ENCODE measurements at places on chromosomes 16 and 17.

DNA sequence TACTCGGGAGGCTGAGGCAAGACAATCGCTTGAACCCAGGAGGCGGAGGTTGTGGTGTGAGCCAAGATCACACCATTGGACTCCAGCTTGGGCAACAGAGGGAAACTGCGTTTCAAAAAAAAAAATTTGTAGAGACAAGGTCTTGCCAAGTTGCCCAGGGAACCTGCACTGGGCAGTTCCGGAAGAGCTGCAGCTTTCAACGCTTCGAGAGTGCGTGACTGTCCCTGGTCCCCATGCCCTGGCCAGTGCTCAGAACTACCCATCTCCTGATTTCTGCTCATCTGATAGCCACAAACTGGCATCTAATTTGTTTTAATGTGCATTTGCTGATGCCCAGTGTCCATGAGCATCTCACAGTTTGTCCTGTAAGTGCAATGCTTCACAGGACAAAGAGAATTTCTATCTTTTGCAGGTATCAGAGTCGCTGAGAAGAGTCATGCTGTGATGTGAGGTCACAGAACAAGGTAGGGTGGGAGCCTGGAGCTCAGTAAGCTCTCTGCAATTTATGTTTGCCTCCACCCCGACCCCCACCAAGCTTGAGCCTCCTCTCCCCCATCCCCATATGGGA is 3.9 kb downstream of the ACTG1 start:
- DNase-seq: no peak

DNA sequence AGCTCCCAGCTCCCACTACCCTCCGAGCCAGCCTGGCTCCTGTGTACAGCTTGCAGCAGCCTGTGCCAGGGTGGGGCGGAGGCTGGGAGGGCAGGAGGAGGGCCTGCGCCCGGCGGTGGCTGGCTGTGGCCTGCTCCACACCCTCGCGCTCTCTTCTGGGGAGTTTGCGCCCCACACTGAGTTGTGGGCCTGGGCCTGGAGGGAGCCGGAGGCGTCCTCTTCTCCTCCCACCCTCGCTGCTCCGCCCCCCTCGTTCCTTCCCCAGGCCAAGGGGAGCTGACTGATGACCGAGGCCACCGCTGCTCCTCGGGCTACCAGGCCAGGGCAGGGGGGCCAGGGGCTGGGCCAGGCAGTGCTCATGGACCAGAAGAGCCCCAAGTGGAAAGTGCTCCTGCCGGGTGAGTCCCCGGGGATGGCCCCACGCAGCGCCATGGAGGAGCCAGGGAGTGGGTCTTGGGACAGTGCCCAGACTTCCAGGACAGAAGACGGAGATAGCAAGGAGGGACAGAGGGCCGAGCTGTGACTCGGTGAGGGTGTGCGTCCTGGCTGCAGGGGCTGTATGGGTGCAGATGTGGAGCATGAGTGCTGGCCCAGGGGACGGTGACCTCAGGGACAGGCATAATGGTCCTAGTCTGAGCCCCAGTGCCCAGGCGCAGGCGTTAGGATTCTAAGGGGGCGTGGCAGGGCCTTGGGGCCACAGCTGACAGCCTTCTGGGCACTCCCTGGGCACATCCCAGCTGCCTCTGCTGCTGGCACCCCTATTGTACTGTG is 242.1 kb upstream of the GSE1 start:
- DNase-seq: no peak

DNA sequence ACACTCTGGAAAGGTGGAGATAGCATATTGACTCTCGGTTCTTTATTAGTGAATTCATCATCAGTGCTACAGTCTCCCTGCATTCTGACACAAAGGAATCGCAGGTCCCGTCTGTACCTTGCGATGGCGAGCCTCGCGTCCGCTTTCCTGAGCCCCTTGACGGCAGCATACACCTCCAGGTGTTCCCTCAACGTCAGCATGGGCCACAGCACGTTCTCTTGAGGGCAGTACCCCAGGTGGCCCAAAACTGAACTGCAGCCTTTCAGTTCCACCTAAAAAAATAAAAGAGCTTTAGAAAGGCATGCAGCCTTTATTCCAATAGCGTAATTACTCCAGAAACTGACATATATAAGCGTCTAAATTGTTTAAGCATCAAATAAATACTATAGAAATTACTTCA is 24.2 kb upstream of the ABCA9 start:
- no peak for DNase-seq

GRCh38 chr17:17532991-17533390 is 36.8 kb upstream of the RASD1 start:
- no peak for DNase-seq

DNA sequence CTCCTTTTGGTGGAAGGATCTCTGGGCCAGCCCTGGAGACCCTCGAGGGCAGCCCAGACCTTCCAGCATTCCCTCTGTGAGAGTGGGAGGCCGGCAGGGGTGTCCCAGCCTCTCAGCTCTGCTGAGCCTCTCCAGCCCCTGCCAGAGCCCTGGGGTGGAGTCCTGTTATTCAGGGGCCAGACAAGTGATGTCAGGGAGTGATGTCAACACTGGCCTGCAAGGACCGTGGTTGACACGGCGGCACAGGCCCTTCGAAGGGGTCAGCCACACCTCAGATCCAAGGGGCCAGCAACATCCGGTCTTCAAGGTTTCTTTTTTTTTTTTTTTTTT is 231.2 kb downstream of the KATNIP start:
- no peak for DNase-seq

DNA sequence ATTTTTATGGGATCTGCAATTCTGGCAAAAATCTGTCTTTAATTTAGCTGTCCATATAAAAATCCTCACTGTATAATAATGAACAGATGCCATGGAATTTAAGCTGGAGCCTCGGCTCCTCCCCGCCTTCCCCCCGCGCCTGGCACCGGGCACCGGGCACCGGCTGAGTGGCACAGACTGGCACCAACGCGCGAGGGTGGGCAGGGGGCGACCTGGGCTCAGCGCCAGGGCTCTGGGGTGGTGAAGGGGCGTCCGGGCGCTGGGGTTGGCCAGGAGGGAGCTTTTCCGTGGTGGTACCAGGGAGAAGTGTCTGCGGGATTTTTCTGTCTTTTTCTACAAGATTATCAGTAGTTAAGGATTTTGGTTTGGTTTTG is 9.1 kb downstream of the NEUROD2 start:
- DNase-seq: no peak

- DNase-seq: no peak
Observed at GRCh38 chr17:70405492-70406220, 236.3 kb downstream of the KCNJ2 start.

- DNase-seq: no peak
Observed at GRCh38 chr17:59275618-59276017, 55.3 kb downstream of the GDPD1 start.

DNA sequence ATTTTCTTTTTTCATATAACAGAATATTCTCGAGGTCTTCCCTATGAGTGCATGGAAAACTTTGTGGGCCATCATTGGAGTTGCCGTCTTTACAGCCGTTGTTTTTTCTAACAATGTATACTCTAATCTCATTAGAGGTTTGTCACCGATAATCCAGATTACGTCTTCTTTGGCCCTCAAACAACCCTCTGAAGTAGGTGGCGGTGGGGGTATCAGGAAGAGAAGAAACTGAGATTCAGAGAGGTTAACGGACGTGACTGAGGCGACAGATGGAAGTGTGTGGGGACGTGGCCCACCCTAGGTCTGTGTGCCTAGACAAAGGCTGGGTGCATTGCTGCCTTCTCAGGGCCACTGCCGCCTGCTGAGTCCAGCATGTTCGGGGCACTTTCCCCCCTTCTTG is 63.7 kb downstream of the RPTOR start:
- DNase-seq: no peak

GRCh38 chr17:1755252-1755826 is 6.5 kb upstream of the SERPINF1 start:
- DNase-seq: no peak

- no peak for DNase-seq
Observed at GRCh38 chr17:39573447-39574298, 34.0 kb downstream of the NEUROD2 start.

DNA sequence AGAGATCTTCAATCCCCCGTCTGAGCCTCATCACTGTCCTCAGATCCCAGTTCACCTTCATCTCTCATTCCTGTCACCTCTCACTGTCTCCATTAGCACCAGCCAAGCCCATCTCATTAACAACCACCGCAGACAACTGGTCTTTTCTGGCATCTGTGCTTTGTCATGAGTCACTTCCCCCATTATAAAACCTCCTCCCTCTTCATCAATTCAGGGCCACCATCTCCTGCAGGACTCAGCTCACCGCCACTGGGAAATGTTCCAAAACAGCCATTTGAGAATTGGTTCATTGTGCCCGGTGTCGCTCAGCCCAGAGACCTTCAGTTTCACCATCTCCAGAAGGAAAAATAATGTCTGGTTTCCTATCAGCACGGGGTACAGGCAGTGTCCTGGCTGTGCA is 56.9 kb upstream of the TEKT3 start:
- DNase-seq: no peak

GRCh38 chr17:78675316-78675616 is 98.1 kb upstream of the DNAH17 start:
- DNase-seq: no peak

DNA sequence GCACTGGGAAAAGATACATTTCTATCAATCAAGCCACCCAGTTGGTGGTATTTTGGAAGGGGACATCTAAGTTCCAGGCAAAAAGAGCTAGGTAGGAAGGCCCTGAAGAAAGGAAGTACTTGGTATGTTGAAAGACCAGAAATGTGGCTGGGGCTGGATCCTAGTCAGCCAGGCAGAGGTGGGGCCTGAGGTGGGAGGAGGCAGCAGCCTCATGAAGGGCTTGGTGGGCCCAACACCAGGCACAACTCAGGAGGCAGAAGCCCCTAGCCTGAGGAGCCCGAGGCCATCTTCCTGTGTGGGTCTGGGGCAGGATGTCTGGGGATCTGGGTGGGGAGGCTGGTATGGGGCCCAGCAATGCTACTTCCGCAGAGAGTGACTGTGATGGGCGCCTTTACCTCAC is 105.9 kb downstream of the SALL1 start:
- DNase-seq: no peak

GRCh38 chr17:18949566-18949965 is 2.4 kb upstream of the SLC5A10 start:
- no peak for DNase-seq

GRCh38 chr17:15036238-15036637 is 228.9 kb downstream of the PMP22 start:
- DNase-seq: no peak

DNA sequence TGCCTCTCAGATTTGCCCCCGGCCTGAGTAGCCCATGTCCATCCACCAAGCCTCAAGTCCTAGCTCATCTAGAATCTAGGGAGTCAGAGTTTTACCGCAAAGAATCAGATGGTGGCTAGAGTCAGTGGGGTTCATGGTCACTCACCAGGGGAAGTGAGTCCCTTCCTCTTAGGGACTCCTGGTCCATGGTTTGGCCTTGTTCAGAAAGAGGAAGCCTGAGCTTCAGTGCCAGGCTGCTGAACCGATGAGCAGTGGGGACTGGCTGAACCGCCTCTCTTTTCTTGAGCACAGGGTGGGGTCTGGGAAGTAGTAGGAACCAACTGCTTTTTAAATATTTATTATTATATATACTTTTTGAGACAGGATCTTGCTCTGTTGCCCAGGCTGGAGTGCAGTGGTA is 160.3 kb downstream of the NTN1 start:
- DNase-seq: no peak

DNA sequence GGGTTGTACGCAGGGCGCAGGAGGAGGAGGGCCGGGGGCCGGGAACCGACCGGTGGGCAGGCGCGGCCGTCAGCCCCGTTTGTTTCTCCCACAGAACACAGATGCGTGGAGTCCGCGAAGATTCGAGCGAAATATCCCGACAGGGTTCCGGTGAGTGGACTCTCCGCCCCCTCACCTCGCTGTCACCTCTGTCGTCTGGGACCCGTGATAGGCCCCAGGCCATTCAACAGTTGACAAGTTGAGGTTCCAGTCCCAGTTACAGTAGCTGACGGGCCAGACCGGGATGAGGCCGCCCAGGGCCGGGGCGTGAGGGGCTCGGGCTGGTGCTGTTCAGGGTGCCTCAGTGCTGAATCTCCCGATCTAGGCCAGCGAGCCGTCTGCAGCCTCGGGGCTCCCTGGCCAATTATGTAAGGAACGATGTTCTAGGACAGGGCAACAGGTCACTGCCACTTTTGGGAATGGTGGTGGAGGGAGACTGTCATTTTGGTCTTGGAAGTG is 628 bp downstream of the GABARAPL2 start:
- DNase-seq: no peak

GRCh38 chr16:85157813-85158742 is 45.8 kb upstream of the CIBAR2 start:
- no peak for DNase-seq

Data from cortex of kidney (tissue), 1 donor.